Progenitor cell of endocrine pancreas (in vitro differentiated cells): ENCODE measurements at places on chromosomes 2 and 18. TPM values are rescaled to one million over a fixed set of nuclear protein-coding genes. Genes with fewer than 3 reads are reported as not detected.

The STARD6 gene
- not detected in 2 replicates for total RNA-seq

GRCh38 chr2:165790466-165790865 lies 3.6 kb downstream of the GALNT3 start:
- no peak overlapping the region for H3K27ac ChIP-seq
- no peak overlapping the region for H3K4me3 ChIP-seq
- no peak for DNase-seq
- H3K27me3 ChIP-seq, result peaks cover 6% of the 10 kb centered on the region

- no peaks in the 10 kb centered on the region for H3K36me3 ChIP-seq
- H3K27me3 ChIP-seq, result no peaks in the 10 kb centered on the region
- DNase-seq, result no peak
- no peak overlapping the region for H3K4me3 ChIP-seq
Measured at GRCh38 chr2:14016289-14016955, 616.1 kb upstream of the LRATD1 start.

The GPR45 gene
- not detected in 2 replicates for total RNA-seq

DNA sequence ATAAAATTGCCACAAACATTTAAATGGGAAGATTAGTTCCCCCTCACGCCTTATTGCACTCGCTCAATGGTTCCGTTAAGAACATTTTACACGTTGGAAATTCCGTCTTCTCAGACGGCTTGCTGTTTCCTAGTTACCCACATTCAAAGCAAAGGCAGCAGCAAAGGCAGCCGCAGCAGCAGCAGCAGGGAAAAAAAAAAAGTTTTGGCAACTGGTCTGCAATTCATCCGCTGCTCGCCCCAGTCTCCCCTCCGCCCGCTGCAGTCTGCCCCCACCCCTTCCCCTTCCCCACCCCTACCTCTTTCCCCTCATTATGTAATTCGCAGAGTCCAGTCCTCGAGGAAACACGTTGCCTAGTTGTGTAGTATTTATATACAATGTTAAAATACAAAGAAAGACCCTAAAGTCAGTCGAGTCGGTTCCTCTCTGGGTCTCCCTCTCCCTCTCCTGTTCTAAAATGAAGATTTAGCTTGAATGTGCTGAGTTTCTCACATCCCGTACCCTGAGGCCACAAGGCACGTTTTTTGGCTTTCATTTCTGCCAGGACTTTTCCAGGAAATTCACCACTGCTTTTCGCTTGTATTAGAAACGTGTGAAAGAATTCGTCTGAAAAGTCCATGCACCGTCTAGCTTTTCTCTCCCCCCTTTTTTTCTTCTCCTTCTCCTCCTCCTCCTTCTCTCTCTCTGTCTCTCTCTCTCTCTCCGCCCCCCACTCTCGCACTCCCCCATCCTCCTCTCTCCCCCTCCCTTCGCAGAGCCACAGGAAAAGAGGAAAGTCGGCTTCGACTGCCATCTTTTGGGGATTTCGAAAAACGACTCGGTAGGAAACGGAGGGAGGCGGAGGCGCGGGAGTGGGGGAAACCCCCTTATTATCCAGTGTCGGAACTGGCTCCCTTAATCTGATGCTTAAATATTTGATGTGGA lies 140.0 kb downstream of the MEIS1 start:
- peaks cover 8% of the 10 kb centered on the region for H3K36me3 ChIP-seq
- DNase-seq, result peak; percentile 47
- H3K27me3 ChIP-seq, result no peaks in the 10 kb centered on the region
- H3K27ac ChIP-seq, result peak overlapping the region; percentile 98

GRCh38 chr2:146762786-146763185 lies 1082.0 kb upstream of the ACVR2A start:
- no peaks in the 10 kb centered on the region for H3K36me3 ChIP-seq
- H3K4me1 ChIP-seq, result peaks cover 4% of the 10 kb centered on the region
- DNase-seq, result no peak

- H3K36me3 ChIP-seq, result no peaks in the 10 kb centered on the region
- H3K4me1 ChIP-seq, result no peaks in the 10 kb centered on the region
- H3K27me3 ChIP-seq, result no peaks in the 10 kb centered on the region
- no peak overlapping the region for H3K4me3 ChIP-seq
Measured at GRCh38 chr2:200845194-200845593, 19.3 kb downstream of the CLK1 start.

DNA sequence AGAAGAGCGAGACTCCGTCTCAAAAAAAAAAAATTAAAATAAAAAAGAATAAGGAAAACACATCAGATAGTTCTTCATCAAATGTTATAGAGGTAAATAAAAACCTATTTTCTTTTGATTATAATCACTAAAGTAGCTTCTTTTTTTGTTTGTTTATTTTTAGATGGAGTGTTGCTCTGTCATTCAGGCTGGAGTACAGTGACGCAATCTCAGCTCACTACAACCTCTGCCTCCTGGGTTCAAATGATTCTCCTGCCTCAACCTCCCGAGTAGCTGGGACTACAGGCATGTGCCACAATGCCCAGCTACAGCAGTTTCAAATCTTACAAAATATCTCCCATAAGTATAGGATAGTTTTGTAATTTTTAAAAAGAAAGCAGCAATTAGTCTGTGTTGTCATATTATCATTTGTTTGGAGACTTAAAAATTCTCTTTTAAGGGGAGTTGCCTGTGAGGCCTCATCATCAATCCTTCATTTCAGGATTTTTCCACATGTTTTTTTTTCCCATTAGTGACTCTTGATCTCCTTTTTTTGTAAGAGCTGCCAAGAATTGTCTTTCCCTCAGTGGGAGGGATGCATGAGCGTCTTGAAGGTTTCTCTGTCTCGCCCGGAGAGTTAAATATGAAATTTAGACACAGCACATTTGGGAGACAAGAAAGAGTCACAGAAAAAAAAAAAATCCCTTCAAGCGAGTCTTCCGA lies 275.9 kb downstream of the CDCA7 start:
- H3K27me3 ChIP-seq, result no peaks in the 10 kb centered on the region
- H3K27ac ChIP-seq, result no peak overlapping the region
- no peak overlapping the region for H3K4me3 ChIP-seq
- peaks cover 6% of the 10 kb centered on the region for H3K4me1 ChIP-seq
- no peak for DNase-seq

The RGPD3 gene
- 0.07 and 0.38 TPM in 2 replicates for total RNA-seq

GRCh38 chr18:12606592-12607315 lies 51.2 kb downstream of the SPIRE1 start:
- no peaks in the 10 kb centered on the region for H3K27me3 ChIP-seq
- H3K27ac ChIP-seq, result no peak overlapping the region
- no peak for DNase-seq
- peaks cover 11% of the 10 kb centered on the region for H3K4me1 ChIP-seq
- peaks cover 3% of the 10 kb centered on the region for H3K36me3 ChIP-seq

DNA sequence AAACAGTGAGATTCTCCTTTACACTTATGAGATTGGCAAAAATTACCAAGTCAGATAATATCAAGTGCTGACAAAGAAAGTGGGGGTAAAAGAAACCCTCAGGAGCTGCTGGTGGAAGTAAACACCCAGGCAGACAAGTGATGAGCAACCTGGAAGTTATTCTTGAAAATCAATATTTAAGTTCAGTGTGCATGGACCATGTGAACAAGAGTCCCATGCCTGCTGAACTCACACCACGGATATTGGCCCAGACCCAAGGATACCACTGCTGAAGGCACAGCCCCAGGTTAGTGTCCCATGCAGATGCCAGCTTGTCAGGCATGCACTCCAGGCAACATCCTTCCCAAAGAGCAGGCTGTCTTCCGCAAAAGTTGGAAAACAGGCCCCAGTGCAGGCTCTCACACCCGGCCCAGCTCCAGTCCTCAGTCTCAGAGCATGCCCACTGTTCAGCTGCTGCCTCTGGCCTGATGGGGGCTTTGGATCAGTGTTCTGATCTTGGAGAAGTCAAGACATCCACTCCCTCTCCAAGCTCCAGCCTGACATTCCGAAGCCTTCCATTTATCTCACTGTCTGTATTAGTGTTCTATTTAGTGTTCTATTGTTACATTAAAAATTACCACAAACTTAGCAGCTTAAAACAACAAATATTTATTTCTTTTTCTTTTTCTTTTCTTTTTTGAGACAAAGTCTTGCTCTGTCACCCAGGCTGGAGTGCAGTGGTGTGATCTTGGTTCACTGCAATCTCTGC lies 70.0 kb downstream of the HS1BP3 start:
- no peaks in the 10 kb centered on the region for H3K36me3 ChIP-seq
- H3K4me3 ChIP-seq, result no peak overlapping the region
- H3K27me3 ChIP-seq, result no peaks in the 10 kb centered on the region
- H3K4me1 ChIP-seq, result peaks cover 23% of the 10 kb centered on the region

DNA sequence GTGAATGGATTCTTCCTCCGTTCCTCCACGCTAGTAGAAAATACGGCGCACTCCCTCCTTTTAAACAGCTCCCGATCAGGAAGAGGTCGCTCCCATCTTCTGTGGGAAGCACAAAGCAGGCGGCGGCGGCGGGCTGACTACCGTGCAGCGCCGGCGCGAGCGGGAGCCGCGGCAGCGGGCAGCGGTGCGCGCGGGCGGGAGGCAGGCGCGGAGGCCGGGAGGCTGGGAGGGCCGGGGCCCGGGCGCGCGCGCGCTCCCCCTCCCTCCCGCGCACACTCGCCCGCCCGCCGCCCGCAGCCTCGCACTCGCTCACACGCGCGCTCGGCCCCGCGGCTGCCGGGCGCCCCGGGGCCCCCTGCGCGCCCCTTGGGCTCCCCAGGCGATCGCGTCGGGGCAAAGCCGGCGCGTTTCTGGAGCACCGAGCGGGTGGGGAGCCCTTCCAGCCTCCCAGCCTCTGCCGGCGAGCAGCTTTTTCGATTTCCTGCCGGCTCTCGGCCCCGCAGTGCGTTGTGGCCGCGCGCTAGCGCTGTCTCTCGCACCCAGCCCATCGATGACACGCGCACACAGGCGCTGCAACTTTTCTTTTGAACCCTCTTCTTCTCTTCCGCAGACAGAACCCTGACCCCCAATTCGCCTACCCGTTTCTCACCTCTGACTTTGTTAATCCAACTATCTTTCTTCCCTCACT lies at the start of gene SLC8A1:
Gene SLC8A1, minus strand, starts transcription at position 173 of the 688 bp plus-strand sequence.
- no peaks in the 10 kb centered on the region for H3K36me3 ChIP-seq
- DNase-seq, result peak; percentile 10
- H3K4me3 ChIP-seq, result peak within 1 kb of the TSS; percentile 83
- H3K27me3 ChIP-seq, result peaks cover 57% of the 10 kb centered on the region

GRCh38 chr18:48932462-48932818 lies 18.3 kb downstream of the SMAD7 start:
- H3K27ac ChIP-seq, result peak overlapping the region; percentile 84
- no peaks in the 10 kb centered on the region for H3K27me3 ChIP-seq
- DNase-seq, result no peak
- H3K4me1 ChIP-seq, result peaks cover 77% of the 10 kb centered on the region

DNA sequence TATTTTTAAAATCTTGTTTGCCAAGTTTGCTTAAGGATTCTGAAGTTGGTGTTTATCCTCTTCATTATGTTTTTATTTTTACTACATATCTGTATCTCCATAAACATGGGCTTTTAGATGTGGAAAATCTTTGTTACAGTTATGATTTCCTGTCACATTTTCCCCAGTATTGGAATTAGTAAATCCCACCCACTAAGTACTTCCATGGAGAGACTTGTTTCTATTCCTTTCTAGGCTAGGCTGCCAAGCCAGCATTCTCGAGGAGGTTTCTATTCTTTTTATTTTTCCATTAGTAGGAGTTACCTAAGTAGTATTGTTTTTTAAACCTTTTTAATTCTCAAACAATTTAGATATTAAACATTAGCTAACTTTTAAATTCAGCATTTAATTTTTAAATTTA lies 22.1 kb downstream of the PKP4 start:
- DNase-seq, result no peak
- no peaks in the 10 kb centered on the region for H3K27me3 ChIP-seq
- H3K36me3 ChIP-seq, result peaks cover 2% of the 10 kb centered on the region
- no peak overlapping the region for H3K4me3 ChIP-seq
- H3K27ac ChIP-seq, result no peak overlapping the region

DNA sequence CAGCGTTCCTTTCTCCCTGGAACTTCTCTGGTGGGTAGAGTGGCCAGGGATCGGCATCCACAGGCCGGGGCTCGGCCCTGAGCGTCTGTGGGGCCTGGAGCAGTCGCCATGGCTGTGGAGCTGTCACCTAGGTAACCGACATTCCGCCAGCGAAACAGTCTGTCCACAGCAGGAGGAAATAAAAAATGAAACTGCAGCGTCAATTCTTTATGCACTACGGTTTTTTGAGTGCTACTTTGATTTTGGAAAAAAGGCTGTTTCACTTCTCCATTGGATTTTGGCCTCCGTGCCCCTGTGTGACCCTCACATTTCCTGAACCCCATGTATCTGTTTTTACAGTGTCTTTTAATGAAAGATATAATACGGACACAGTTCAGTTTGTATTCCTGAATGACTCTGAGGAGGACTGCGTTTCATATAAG lies 163.4 kb downstream of the LDLRAD4 start:
- H3K27ac ChIP-seq, result no peak overlapping the region
- H3K4me1 ChIP-seq, result no peaks in the 10 kb centered on the region
- no peak for DNase-seq
- H3K27me3 ChIP-seq, result peaks cover 33% of the 10 kb centered on the region
- no peaks in the 10 kb centered on the region for H3K36me3 ChIP-seq

- no peak overlapping the region for H3K4me3 ChIP-seq
- H3K27me3 ChIP-seq, result no peaks in the 10 kb centered on the region
- DNase-seq, result no peak
- H3K4me1 ChIP-seq, result peaks cover 5% of the 10 kb centered on the region
Measured at GRCh38 chr2:232237464-232237863, 141.1 kb upstream of the ALPP start.

- no peak overlapping the region for H3K27ac ChIP-seq
- peak overlapping the region; percentile 40 for H3K4me3 ChIP-seq
- DNase-seq, result no peak
- H3K36me3 ChIP-seq, result no peaks in the 10 kb centered on the region
- H3K4me1 ChIP-seq, result peaks cover 5% of the 10 kb centered on the region
- H3K27me3 ChIP-seq, result peaks cover 7% of the 10 kb centered on the region
Measured at GRCh38 chr2:201233192-201233811, 27.0 kb upstream of the CASP8 start.

DNA sequence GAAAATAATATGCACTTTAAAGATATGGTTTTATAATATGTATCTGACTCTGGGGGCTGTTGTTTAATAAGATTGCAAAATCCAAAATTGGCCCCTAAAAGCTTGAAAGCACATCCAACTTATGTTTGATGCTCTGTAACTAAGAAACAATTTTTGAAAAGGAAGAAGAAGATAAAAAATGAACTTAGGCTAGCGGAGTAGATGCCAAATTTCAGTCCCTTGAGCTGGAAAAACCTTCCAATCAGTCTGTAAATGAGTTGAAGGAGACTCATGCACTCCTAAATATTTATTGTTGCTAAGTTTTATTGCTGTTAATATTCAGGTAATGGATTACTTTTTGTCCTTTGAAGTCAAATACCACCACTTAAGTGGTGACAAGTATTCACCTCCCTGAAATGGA lies 465.0 kb downstream of the ZEB2 start:
- DNase-seq, result no peak
- H3K36me3 ChIP-seq, result no peaks in the 10 kb centered on the region
- no peak overlapping the region for H3K4me3 ChIP-seq
- no peaks in the 10 kb centered on the region for H3K27me3 ChIP-seq

The USP14 gene
- 54.2 and 59.1 TPM in 2 replicates for total RNA-seq

The CCDC141 gene
- 14.8 and 18.1 TPM in 2 replicates for total RNA-seq

DNA sequence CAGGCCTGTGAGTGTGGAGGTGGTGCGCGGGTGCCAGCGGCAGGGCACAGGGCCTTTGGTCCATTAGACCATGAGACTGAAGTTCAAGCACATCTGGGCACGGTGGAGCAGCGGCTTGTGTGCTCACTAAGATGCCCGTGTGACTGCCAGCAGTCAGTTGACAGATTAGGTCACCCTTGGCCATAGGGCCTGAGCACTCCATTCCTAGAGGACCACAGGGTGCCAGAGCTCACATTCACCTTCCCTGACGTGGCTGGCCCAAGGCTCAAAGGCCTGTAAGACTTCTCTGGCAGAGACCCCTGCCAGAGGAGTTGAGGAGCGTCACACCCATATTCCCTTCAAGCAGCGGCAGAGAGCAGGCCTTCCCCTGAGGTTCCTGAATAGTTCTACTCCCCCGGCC lies 650 bp downstream of the LHCGR start:
- no peak overlapping the region for H3K27ac ChIP-seq
- peaks cover 44% of the 10 kb centered on the region for H3K27me3 ChIP-seq
- peaks cover 1% of the 10 kb centered on the region for H3K4me1 ChIP-seq
- H3K4me3 ChIP-seq, result peak overlapping the region; percentile 53

The ZAP70 gene
- total RNA-seq, result 2.6 and 3.8 TPM in 2 replicates

The ST6GAL2 gene
- 8.0 and 8.3 TPM in 2 replicates for total RNA-seq
